ENCODE measurements at places on chromosomes 5 and 9.
A peak's percentile ranks its signal among the peaks of the same experiment; 100 is the strongest.

GRCh38 chr5:13591621-13592020, 352.9 kb downstream of the DNAH5 start:
- DNase-seq, result no peak

- no peak for DNase-seq
Measured at GRCh38 chr5:164636456-164636855, 1131.0 kb downstream of the MAT2B start.

GRCh38 chr5:159106193-159106568, 6.5 kb upstream of the EBF1 start:
- no peak for DNase-seq

DNA sequence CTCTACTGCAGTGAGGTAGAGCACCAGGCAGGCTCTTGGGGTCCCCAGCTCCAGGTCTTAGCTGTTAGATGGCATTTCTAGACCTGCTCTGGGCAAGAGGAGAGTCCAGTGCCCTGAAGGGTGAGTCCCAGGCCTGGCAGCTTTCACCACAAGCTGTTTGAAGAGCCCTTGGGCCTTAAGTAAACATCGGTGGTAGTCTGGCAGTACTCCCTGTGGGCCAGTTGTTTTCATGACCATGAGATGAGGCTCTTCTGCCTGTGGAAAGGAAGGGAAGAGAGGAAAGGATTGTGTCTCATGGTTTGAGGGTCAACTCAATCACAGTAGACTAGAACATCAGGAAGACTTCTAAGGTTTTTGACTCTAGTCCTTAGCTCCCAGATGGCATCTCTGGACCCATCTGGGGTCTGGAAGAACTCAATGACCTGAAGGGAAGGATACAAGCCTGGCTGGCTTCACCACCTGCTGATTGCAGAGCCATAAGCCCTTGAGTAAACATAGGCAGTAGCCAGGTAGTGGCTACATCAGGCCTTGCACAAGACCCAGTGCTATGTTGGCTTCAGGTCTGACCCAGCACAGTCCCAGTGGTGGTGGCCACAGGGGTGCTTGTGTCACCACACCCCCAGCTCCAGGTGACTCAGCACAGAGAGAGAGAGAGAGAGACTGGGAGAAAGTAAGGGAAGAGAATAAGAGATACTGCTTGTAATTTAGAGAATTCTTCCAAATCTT, 114.3 kb upstream of the PCSK5 start:
- no peak for DNase-seq

DNA sequence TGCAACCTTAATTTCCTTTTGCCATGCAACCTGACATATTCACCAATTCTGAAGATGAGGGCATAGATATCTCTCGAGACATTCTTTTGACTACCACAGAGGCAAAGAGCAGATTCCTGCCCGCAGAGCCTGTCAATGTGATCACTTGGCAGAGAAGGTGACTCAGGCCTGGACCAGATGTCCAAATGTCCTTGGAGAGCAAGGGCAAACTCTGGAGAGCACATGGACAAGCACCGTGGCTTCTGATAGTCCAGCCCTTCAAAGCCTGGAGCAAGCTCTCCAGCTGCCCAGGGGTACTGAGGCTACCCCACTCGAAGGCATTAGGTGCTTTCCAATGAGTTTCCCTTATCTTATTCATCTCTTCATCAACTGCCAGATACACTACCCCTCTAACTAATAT, 50.4 kb upstream of the ALDH1B1 start:
- DNase-seq, result no peak

DNA sequence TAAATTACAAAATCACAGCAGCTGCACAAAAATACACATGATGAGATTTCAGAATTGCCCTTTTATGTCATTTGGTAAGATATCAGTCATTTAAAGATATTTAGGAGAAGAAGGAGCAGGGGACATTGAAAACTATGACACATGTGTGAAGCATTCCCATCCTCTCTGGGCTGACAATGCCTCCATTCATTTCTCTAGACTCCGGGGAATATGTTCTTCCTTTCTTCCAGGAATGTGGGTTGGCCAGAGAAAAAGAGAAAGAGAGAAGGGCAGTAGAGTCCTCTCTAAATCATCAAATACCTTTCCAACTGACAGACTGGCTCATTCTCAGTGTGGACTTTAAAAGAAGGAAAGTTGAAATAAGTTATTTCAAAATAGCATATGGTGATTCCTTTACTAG, 205.6 kb upstream of the ADAMTSL1 start:
- no peak for DNase-seq

DNA sequence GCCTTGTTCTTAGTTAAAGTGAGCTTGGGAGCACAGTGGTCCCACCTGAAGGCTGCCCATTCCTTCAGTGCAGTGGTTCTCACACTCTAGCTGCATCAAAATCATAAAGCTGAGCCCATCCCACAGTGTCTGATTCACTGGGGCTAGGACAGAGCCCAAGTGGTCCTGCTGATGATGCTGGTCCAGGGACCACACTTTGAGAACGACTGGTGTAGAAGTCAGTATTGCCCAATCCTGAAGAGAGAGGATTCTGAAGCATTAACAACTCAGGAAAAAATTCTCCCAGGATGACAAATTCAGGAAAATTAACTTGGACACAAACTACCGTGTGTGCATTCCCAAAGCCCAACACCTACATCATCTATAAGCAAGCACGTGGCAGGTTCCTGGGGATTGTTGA, 176.2 kb downstream of the GABBR2 start:
- DNase-seq, result no peak

DNA sequence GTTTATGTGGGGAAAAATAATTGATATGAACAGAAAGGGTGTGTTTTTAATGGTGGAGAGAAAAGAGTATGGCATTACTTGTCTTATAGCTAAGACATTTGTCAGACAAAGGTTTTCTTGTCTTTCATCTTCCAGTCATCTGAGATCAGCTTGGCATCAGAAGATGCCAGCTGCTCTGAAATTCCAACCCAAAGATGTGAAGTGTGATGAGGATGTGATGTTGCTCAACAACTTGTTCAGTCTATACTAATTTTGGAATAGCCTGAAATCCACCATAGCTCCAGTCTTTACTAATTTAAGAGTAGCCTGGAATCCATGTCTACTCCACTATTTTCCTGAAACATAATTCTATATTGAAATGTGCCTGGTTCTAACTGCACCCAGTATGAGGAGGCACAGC, 182.3 kb downstream of the CFAP90 start:
- DNase-seq, result no peak

- DNase-seq, result no peak
Measured at GRCh38 chr9:23145467-23145866, 680.6 kb downstream of the ELAVL2 start.

- no peak for DNase-seq
Measured at GRCh38 chr9:79236466-79236865, 335.3 kb upstream of the TLE4 start.

DNA sequence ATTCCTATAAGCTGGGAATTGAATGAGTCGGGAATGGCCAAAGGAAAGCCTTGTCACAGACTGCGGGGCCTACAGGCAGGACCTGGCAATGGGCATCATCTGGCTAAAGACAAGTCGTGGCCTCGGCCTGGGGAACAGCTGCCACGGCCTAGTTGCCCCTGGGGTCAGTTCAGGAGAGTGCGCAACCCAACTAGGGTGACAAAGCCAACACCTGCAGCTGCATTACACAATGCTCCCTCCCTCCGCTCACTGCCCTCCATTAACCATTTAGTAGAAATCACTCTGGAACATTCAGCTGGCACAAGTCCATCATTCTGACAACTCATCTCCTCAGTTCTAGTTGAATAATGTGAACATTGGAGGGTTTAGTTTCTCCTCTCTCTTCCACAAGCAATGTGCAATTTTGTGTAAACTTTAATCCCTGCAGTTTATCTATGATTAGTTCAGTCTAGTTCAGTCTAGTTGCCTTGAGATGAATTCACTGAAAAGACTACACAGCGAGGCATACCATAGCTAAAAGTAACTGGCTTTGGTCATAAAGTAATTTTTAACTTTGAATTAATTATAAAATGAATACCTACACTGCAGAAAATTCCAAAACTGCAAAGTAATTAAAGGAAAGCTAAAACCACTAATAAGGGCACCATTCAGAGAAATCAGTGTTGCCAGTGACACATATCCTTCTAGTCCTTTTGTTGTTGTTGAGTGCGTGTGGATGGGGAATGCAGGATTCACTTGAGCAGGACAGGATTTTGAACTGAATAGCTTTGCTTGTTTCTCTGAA, 5.1 kb downstream of the GLDC start:
- DNase-seq, result no peak

DNA sequence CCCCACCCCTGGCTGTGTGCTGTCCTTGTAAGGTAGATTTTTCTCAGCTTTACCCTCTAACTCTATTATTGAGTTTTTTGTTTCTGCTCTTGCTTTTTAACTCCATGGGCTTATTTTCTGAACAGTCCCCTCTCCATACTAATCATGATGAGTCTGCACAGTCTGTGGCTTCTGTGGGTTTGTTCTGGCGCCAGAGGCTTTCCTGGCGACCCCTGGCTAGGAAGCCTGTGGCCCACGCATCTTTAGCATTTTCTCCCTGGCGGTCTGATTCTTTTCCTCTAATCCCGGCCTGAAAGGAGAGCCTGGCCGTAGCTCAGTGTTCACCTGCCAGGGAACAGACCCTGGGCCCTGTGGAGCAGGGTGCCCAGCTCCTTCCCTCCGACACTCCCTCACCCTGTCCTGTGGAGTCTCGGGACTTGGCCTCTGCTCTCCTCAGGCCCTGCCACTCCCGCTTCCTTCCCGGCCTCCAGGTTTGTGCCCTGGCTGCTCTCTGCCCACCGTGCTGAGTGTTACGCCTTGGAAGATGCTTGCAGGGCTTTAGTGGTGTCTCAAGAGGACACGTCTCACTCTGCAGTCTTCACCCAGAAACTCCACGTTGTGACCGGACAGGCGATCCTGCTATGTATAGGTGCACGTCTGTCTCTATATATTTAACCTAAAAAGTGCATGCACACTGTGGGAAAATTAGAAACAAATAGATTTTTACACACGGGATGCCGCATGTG, 31.7 kb upstream of the LRRC14B start:
- DNase-seq, result no peak

DNA sequence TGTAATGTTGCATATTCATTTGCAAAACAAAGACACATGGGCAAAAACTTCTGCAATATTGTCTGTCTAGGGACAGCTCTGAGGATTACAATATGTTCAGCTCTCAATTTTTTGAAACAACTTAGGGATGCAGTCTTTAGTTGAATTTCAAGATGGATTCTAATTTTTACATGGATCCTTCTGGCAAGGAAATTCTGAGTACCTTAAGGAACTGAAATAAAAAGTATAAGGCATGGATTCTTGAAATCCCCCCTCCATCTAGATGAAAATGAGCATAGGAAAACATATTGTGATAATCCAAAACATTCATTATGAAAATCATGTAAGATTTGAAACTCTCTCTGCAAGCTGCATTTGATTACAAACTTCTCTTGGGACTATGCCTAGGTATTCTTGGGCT, 568.6 kb downstream of the CETN3 start:
- no peak for DNase-seq

DNA sequence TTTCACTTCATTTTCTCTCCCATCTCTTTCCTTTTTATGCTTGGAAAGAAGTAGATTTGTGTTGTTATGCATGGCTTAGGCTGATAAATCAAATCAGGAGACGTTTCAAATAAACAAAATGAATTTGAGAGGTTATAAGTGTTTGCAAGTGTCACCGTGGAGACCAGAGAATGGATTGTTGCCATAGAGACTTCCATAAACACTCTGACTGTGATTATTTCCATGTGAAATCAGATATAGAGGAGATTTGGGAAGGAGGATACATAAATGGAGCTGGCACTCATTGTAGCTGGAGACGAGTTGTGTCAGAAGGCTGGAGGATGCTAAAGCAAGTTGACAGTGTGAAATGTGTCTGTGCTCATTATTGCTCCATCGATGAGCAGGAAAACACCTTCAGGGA, 84.2 kb upstream of the PCSK1 start:
- DNase-seq, result no peak

DNA sequence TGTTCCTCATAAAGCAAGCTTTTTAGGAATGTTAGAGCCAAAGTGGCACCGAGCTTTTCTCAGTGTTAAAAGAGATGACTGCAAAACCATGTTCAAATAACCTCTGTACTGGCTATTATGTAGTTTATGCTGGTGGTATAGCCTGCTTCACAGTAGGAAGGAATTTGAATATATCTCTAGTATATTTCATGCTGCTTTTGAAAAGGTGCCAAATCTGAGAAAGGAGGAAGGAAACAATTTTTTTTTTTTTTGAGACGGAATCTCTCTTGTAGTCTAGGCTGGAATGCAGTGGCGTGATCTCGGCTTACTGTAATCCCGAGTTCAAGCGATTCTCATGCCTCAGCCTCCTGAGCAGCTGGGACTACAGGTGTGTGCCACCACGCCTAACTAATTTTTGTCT, 13.5 kb downstream of the CREBRF start:
- no peak for DNase-seq

DNA sequence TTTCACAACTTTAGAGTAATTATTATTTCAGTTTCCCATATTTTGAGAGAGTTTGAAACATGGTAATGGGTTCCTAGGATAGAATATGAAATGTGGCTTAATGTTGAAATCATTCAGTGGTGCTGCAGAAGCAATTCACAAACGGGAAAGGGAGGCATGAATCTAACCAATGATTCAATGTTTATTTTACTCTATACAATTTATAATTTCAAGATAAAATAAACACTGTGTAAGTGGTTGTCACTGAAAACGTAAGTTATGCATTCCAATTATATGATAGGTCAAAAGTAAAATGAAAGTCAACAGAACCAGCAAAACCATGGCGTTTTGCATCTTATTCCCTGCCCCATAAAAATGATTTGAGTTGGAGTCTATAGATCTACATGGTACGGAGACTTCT, 1207.1 kb upstream of the CDH18 start:
- DNase-seq, result no peak

DNA sequence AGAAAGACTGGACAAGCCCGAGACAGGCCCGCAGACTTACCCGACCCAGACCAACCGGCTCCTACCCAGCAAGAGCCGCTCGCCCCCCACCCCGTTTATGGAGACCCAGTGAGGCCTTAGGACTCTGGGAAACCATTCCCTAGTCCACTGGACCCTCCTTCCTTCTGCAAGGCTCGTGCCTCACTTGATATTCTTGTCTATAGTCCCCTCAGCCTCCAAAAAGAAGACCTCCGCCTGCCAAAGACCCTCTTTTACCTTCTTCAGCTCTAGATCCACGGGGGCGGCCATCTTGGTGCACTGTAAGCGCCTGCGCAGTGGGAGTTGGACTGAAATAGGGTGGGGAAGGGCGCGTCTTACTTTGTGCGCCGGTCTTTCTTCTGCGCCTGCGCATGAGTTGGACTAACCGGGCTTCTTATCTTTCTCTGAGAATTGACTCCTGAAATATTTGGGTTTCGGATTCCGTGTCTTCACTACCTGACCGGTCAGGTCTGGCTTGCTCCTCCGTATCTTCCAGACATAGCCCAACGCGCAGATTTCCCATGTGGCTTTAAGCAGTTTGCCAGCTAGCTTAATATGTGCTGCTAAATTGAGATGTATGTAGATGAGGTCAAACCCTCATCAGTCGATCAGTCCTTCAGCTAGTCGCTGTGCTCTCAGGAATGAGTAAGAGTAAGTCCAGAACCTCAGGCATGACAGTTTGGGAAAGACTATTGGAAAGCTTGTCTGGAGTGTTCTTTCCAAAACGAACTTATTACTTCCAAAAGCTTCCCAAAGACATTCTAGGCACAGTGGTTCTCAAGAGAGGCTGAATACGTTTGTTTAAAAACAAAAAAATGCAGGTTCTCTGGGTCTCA, at the start of gene PFDN1:
Gene PFDN1, minus strand, starts transcription at position 316 of the 854 bp plus-strand sequence. Its CDS starts 28 bp downstream, at position 288.
- DNase-seq, result peak; percentile 98

GRCh38 chr5:3386637-3387036, 209.0 kb upstream of the IRX1 start:
- no peak for DNase-seq

- DNase-seq, result no peak
Measured at GRCh38 chr9:133103987-133104505, 17.0 kb downstream of the RALGDS start.

- DNase-seq, result no peak
Measured at GRCh38 chr5:172424111-172424490, 30.2 kb downstream of the SH3PXD2B start.

- DNase-seq, result no peak
Measured at GRCh38 chr9:137972988-137973470, 95.4 kb downstream of the CACNA1B start.

Measured in hematopoietic multipotent progenitor cell treated with erythropoietin and hydrocortisone succinate and interleukin-3 and kit ligand, for 15 days (in vitro differentiated cells).